Globus pallidus (tissue), 1 donor: ENCODE measurements at places on chromosomes 11 and 22.

DNA sequence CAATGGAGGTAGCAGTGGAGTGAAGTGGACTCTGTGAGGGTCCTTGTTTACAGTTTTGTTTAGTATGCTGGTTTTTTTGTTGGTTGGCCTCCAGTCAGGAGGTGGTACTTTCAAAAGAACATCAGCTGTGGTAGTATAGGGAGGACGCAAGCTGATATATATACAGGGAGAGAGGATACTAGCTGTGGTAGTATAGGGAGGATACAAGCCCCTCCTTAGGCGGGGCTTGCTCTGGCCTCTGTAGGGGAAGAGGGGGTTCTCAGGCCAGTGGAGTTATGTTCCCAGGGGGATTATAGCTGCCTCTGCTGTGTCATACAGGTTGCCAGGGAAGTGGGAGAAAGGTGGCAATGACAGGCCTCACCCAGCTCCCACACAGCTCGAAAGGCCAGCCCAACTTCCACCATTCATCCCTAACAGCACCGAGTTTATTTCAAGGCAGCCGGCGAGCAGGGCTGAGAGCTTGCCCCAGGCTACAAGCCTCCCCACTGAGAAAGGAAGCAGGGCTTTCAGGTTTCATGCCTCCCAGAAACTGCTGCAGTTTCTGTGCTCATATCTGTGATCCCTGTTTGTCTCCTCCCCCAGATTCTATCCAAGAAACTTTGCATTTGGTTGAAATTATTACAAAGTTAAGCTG lies 10.4 kb downstream of the OR52E6 start:
- no peak for DNase-seq

DNA sequence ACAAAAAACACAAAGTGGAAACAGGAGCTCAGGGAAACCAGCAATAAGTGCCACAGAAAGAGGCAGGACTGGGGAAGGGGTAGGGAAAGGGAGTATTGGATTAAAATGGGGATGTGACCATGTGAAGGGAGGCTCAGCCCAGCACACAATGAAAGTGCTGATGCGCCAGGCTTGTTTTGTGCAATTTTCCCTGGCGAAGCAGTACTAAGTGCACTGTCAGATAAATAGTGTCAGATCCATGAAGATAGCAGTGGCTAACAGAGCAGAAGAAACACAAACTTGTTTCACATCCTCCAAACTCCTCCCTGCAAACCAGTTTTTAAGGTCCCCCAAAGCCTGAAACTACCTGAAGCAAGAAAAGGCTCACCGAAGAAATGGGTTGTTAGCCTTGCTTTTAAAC lies 50.7 kb upstream of the RAPSN start:
- DNase-seq, result peak; percentile 31

GRCh38 chr11:8389029-8389996 lies 125.6 kb upstream of the LMO1 start:
- peak; percentile 59 for DNase-seq

GRCh38 chr22:32823024-32823730 lies 21.7 kb downstream of the TIMP3 start:
- no peak for DNase-seq

DNA sequence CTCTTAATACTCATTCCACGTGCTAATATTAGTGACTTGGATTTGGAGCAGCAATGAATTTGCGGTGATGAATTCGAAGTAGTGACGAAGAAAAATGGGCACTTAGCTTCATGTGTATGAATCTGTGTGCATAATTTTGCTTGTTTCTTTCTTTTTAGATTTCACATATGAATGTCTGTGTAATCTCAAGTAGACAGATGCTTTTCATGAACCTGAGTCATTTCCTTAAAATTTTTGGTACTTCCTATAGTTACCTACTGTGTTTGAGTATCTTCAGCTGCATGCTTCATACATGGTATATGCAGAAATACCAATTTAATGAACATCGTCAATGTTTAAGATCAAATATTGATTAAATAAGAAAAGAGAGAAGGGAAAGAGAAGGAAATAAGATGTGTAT lies 540.2 kb downstream of the RAB38 start:
- no peak for DNase-seq

GRCh38 chr11:75465701-75466531 lies 32.9 kb upstream of the KLHL35 start:
- DNase-seq, result no peak

GRCh38 chr11:107819361-107820014 lies 39.1 kb downstream of the SLC35F2 start:
- DNase-seq, result no peak

DNA sequence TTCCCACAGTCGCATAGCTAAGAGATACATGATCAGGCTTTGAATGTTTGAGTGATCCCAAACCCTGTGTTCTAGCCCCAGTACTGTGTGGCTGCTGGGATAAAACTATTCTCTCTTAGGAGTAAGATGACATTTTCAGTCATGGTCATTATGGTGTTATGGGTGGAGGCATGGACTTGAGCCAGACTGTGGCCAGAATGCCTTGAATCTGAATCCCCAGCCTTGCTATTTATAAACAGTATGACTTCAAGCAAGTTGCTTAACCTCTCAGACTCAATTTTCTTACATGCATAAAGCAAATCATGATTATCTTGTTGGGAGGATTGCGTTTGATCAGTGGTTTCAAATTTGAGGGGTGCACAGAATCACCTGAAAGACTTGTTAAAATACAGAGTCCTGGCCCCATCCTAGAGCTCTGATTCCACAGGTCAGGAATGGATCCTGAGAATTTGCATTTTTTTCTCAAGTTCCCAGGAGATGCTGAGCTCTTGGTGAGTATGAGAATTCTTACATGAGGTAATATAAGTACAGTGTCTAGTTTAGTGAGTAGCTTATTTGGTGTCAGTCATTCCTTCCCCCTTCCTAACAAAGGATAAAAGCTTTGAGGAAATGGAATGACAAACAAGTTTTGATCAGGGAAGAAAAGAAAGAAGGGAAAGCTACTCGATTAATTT lies 571.7 kb downstream of the METTL15 start:
- no peak for DNase-seq

GRCh38 chr22:28012832-28013460 lies 93.9 kb upstream of the PITPNB start:
- DNase-seq, result no peak

- DNase-seq, result no peak
These were observed 59.9 kb upstream of the POU2AF1 start for GRCh38 chr11:111438846-111439520.

- DNase-seq, result peak; percentile 89
These were observed 19.3 kb downstream of the GTPBP1 start for GRCh38 chr22:38724926-38725571.

DNA sequence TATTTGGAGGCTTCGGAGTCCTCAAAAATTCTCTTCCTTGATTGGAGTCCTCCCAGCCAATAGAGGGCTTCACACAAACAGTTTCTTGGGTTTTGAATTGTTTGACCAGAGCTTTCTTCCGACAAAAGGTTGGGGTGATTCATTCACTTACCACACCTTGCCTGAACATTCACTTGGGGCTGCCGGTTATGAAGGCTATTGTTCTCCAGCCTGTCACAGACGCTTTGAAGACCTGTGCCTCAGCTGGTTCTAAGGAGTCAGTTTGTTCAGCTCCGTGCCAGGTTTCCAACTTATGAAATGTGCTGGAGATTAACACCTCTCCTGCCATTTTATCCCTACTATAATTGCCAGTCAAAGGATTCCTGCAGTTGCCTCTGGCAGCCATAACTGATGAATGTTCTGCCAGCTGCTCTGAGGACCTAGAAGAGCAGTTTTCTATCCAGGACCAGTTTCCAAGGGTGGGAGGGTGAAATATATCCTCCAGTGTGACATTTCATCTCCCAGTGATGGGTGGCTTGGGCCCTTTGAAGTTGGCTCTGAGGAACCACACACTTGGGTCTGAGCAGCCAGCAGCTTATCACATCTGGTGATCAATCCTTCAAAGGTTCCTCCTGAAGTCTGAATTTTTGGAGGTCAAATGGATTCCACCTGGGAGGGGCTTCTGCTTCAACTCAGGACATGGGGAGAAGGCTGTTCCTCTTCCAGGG lies 31.4 kb downstream of the LIMK2 start:
- DNase-seq, result no peak

GRCh38 chr11:63999349-64000025 lies 13.2 kb downstream of the OTUB1 start:
- no peak for DNase-seq

DNA sequence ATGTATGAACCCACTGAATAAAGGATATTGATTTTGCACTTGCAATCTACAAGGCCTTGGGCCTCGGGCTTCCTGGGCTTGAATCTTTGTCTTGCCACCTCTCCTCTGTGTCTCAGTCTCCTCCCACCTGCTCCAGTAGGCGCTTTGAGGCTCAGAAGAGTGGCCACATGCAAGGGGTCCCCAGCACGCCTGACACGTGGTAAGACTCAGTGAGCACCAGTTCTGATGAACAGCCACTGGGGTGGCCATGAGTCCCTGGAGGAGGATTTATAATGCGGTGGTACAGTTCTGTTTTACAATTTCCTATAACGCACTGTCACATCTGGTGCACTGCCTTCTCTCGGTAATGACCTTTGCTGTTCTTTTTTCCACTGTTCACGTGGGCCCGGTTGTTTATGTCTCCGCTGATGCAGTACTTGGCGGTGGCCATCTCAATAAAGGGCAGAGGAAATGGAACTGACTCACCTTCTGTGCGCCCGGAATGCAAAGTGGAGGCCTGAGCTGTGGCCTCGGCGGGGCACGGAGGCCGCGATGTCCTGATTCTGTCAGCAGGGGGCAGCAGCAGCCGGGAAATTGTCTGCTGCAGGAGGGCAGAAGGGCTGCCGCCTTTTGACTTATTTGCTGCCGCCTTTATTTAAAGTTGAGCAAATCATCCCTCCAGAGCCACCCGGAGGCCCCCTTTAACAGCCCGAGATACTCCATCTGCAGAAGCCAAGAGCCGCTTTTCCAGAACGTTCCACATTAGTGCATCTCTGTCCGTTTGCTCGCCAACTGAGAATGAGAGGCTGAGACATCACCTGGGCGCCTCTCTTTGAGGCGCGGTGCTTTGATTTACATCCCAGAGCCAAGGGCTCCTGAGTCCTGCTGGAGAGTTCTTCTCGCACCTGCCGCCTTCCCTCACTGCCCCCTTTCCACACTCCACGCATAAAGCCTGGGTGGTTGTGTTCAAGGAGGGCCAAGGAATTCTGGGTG lies 6.0 kb upstream of the IFT27 start:
- peak; percentile 51 for DNase-seq

- DNase-seq, result no peak
These were observed 937 bp downstream of the TRPT1 start for GRCh38 chr11:64224891-64225607.

GRCh38 chr11:24855951-24856350 lies 359.1 kb downstream of the LUZP2 start:
- no peak for DNase-seq

DNA sequence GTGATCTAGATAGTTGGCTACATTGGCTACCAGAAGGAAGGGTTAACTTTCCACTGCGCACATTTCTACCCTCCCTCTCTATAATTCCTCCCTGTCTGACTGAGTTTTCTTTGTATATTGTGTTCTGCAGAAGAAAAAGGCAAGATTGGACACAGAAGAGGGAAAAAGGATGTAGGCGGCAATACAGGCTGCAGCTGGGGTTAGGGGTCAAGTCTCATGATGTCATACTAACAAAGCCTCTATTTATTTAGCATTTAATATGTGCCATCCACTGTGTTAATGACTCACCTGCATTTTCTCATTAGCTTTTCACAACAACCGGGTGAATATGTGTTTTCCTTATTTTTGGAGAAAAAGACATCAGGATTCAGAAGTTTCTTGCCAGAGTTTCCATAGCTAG lies 2.0 kb downstream of the FAM83F start:
- DNase-seq, result no peak

DNA sequence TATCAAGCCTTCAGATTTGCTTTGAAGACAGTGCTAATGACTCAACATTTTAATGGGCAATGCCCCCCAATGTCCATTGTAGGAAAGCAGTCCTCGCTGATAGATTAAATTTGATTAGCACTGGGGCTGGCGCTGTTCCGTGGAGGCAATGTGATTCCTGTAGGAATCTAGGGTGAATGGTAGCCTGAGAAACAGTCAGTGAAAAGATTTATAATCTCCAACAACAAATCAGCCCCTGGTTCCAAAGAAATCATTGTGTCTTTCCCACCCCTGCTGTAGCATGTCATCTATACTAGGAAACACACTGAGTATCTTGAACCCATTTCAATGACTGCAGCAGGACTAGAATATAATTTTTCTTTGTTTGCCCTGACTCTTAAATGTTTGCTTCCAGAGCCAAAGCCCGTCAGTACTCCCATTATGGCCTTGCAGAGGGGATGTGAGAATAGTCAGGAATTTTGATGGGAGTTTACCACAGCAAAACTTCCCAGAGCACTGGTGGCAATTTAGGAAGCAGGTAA lies 36.1 kb downstream of the MPPED2 start:
- DNase-seq, result no peak

DNA sequence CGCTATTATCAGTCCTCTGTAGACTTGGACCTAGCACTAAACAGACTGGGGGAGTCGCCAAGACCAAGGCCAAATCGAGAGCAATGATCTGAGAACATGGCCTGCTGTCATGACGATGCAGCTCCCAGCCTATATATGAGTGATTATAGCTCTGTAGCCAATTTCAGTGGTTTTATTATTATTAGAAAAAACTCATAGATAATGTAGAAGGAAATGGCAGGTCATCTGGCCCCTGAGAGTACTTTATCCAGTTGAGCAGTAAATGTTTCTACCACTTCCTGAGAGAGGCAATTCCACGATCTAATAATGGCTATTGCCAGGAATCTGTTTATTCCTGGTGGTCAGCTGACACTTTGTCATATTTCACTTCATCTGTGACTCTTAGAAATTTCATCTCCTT lies 666.7 kb downstream of the OPCML start:
- no peak for DNase-seq

DNA sequence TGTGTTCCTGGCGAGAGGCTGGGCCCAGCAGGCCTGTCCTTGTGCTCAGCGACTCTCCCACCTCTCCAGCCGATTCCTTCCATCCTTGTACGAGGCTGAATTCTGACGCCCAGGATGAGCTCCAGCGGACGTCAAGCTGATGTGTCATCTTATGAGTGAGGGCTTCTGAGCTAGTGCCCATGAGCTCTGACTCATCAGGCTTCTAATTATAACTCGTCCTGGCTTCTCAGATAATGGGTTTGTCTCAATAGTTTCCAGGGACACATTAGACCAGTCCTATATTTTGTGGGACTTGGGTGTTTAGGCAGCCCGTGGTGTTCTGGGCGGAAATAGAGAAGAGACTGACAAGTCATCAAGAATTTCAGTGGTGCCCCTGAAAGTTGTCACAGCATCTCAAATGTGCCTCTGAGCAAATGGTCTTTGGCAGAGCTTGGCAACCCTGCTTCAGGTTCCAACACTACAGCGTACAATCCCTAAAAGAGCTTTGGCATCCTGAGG lies 108.2 kb upstream of the CD44 start:
- DNase-seq, result no peak

DNA sequence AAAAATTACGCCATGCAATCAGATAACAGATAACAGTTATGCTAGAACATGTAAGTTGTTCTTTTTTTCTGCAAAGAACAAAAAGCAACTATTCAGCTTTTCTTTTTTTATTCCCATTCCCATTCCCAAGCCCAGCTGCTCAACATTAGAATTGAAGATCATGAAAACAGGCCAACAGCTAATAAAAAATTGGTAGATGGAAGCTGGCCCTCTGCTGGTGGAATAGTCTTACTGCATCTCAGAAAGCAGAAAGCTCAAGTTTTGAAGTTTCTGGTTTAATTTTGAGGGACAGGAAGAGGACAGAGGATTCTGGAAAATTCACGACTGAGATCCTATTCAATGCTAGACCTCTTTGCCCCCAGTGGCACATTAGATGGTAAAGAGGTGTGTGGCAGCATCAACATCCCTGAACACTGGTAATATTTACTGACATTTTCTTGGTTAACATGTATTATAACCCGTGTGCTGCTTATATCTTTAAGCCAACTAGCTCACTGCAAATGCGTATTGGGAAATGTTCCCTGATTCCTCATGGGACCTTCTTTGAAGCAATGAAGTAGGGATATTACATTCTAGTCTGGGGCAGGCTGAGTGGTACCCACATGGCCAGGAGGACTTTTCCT lies 591.2 kb downstream of the OPCML start:
- DNase-seq, result peak; percentile 46
